ENCODE measurements at places on chromosomes 12 and 14. TPM values are rescaled to one million over a fixed set of nuclear protein-coding genes. Genes with fewer than 3 reads are reported as not detected.

DENND5B gene
- 6.1 TPM for total RNA-seq

HCAR2 gene
- total RNA-seq, result 10.4 TPM

PPP4R4 gene
- total RNA-seq, result 0.60 TPM

NAV3 gene
- total RNA-seq, result 43.1 TPM

SIX6 gene
- not detected for total RNA-seq

LMNTD1 gene
- not detected for total RNA-seq

SALL2 gene
- total RNA-seq, result 12.8 TPM

MARCHF9 gene
- 12.1 TPM for total RNA-seq

LHX5 gene
- total RNA-seq, result not detected

OTOGL gene
- 0.57 TPM for total RNA-seq

Data from ureter (tissue), 1 donor.